Activated CD8-positive, alpha-beta T cell treated with anti-CD3 and anti-CD28 coated beads for 36 hours (primary cell): ENCODE measurements at places on chromosomes 2 and 18. TPM values are rescaled to one million over a fixed set of nuclear protein-coding genes. Genes with fewer than 3 reads are reported as not detected.

GRCh38 chr2:143608758-143609157 lies 479.5 kb downstream of the ARHGAP15 start:
- DNase-seq, result no peak

GRCh38 chr2:8518979-8519668 lies 162.7 kb upstream of the ID2 start:
- no peak for DNase-seq

Gene CCDC74B
- 3.5 TPM for total RNA-seq

DNA sequence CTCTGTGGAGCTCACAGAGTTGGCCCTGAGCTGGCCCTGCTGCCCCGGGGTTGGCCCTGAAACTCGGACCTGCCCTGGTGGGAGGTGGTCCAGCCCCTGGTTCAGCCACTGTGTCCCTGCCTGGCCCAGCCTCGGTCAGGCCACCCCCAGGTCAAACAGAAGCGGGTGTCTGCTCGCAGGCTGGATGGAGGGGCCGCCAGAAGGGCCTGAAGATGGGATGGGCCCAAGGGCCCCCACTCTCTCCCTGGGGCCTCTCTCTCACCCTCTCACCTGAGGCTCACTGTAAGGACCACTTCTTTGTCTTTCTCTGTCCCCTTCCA lies 25.1 kb upstream of the B3GNT7 start:
- DNase-seq, result no peak

DNA sequence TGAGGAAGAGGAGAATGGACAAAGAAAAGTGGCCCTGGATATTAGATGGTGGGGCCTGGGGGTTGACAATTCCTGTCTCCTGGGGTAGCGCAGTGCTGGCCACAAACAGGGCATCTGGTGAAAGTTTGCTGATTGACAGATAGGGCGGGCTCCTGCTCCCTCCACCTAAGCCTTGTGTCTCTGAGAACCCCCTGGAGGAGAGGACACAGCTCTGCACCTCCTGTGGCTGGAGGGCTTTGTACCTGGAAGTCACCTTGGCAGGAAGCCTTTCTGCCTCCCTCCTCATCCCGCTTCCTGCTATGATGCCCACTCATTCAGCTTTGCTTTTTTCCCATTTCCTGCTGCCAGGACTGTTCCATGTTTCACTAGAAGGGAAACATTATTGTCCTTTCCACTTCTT lies 72.4 kb downstream of the RHOB start:
- DNase-seq, result no peak

DNA sequence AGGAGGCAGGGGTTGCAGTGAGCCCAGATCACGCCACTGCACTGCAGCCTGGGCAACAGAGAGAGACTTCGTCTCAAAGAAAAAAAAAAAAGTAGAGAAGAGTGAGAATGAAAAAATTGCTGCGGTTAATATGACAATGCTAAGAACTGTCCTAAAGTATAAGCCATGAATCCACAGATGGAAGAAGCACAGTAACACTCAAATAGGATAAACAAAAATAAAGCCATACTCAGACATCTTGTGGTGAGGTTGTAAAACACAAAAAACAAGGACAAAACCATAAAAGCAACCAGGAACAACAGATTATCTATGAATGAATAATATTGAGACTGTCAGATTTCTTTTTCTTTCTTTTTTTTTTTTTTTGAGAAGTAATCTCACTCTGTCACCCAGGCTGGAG lies 23.0 kb downstream of the POLR2D start:
- DNase-seq, result no peak

- no peak for DNase-seq
These were observed 549.9 kb downstream of the XIRP2 start for GRCh38 chr2:167438206-167438605.

- peak; percentile 86 for DNase-seq
These were observed at the start of gene B3GNT2 for GRCh38 chr2:62195421-62196277. TSS of gene B3GNT2 (plus strand) at chr2:62196115. CDS start at chr2:62222221, 26,106 bp downstream.

DNA sequence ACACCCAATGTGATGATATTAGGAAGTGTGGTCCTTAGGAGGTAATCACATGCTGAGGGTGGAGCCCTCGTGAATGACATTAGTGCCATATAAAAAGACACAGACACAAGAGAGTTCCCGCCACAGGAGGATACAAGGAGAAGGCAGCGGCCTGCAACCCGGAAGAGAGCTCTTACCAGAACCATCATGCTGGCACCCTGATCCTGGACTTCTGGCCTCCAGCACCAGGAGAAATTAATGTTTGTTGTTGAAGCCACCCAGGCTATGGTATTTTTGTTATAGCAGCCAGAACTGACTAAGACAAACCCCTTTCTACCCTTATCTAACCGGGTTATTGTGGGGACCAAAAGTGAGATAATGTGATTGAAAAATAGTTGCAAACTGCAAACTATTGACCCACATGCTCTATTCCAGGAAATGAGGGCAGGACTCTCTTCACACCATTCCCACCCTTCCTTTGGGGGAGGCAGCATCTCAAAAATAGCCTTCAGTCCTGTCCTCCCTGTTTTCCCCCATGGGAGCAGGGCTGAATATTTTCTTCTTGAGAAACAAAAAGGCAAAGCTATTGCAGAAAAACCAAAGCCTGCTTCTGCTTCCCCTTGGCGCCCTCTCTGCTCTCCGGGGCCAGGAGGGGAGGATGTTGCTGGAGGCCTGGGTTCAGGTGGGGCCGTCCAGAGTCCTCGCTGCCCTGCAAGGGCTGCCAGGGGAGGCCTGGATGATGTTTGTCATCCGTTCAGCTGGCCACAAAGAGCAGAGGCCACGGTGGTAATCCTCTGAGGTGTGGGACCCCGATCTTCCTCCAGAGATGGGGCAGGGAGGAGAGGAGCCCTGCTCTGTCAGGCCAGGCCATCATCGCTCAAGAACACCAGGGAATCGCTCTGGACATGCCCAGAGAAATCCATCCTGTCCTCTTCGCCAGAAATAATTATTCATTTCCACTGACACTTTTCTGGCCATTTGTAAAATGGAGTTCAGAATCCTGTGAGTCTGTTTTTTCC lies 73.8 kb upstream of the HAAO start:
- DNase-seq, result no peak

Gene IL36G
- total RNA-seq, result not detected

Gene BARD1
- 33.3 TPM for total RNA-seq

DNA sequence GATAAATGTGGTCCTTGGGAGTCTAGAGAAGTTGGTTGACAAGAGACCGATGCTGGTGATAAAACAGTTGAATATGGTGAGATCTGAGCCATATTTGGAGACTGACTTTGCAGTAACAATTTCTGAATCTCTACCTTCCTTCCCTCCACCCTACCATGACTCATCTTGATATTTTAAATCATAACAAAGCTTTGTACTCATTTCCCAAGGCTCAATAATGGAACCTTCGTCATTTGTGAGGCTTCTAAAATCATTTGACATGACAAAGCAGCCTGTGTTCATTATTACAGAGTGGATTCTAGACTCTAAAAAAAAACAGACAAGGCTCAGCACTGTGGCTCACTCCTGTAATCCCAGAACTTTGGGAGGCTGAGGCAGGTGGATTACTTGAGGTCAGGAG lies 38.5 kb upstream of the PDCL3 start:
- DNase-seq, result no peak
